ENCODE measurements at places on chromosomes 2 and 18. TPM values are rescaled to one million over a fixed set of nuclear protein-coding genes. Genes with fewer than 3 reads are reported as not detected.

The TLX2 gene
- total RNA-seq, result not detected

The CDH2 gene
- 9.6 TPM for total RNA-seq

The PSMD1 gene
- 35.7 TPM for total RNA-seq

DNA sequence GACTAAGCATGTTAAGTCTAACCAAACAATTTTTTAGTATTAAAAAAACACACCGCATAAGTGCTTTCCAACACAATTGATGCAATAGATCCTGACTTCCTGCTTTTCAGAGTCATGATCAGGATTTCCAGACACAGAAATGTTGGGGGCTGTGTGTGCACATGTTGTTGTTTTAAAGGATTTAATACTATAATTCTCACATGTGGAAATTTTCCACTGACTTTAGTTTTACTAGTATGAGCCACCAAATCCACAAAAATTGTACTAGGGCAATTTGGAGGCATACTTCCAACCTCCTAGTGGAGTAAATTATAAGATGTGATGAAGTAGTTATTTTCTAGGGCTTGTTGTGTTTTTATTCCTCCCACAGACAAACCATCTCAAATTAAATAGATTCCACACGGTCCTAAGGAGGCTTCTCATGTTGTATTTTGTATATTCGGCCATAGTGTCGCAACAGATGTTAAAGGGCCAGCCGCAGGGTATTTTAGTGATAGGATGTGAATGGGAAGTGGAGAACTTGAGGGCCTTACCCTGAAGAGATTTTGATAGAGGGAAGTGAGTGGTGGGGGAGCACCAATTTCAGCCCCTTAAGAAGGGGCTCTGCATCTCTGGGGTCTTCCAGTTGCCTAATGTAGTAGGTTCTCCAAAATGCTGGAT is 108.9 kb upstream of the KLF7 start:
- H3K4me1 ChIP-seq, result no peaks in the 10 kb centered on the region
- H3K4me3 ChIP-seq, result no peak overlapping the region
- no peak for DNase-seq
- no peak overlapping the region for H3K27ac ChIP-seq

GRCh38 chr18:59492756-59493421 is 133.8 kb upstream of the LMAN1 start:
- H3K4me1 ChIP-seq, result peaks cover 5% of the 10 kb centered on the region
- no peak overlapping the region for H3K4me3 ChIP-seq
- H3K27ac ChIP-seq, result no peak overlapping the region
- DNase-seq, result no peak
- no peaks in the 10 kb centered on the region for H3K27me3 ChIP-seq
- H3K36me3 ChIP-seq, result no peaks in the 10 kb centered on the region
